ENCODE measurements at places on chromosomes 7 and 10. TPM values are rescaled to one million over a fixed set of nuclear protein-coding genes. Genes with fewer than 3 reads are reported as not detected.

GRCh38 chr10:68342909-68343516 is 10.3 kb upstream of the PBLD start:
- H3K36me3 ChIP-seq = peaks cover 98% of the 10 kb centered on the region
- no peak overlapping the region for H3K4me3 ChIP-seq
- no peak for DNase-seq
- peaks cover 7% of the 10 kb centered on the region for H3K4me1 ChIP-seq

HOXA10 gene
- total RNA-seq = 0.38 TPM

DNA sequence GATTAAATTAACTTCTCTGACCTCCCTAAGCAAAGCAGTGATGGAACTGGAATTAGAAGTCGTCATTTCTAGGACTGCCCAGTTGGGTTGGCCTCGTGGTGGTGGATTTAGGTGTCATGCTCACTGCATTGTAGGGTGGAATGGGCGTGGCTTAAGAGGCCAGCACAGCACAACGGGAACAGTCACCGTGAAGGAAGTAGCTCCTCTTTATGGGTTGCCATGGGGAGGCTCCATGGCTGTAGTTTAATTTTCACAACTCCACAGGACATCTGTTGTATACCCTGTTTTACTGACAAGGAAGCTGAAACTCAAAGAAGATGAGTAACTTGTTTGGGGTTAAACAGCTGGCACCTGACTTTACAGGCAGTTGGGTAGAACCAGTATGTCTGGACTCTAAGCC is 208.3 kb downstream of the CELF2 start:
- H3K36me3 ChIP-seq = peaks cover 26% of the 10 kb centered on the region
- H3K27ac ChIP-seq = no peak overlapping the region
- peaks cover 9% of the 10 kb centered on the region for H3K4me1 ChIP-seq
- DNase-seq = no peak

DNA sequence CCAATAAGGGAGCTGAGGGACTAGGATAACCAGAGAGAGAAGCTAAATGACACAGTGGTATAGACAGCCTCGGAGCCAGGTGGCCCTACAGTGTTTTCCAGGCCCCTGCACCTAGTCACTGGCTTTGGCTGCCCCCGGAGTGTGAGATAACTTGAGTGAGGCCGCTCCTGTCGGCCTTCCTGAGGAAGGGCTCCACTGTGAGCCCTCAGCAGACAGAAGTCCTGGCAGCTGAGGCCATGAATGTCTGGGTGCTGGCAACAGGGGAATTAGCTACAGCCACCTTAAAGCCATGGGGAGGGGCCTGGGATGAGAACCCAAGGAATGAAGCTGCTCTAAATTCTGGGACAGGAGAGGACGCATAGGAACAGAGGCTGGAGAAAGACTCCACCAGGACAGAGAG is 4.6 kb upstream of the GDF10 start:
- H3K27me3 ChIP-seq = peaks cover 10% of the 10 kb centered on the region
- no peak overlapping the region for H3K27ac ChIP-seq
- H3K36me3 ChIP-seq = no peaks in the 10 kb centered on the region
- no peak overlapping the region for H3K4me3 ChIP-seq

GRCh38 chr10:59561477-59562121 is 148.1 kb downstream of the SLC16A9 start:
- no peak for DNase-seq
- no peak overlapping the region for H3K4me3 ChIP-seq
- H3K27me3 ChIP-seq = no peaks in the 10 kb centered on the region
- H3K4me1 ChIP-seq = no peaks in the 10 kb centered on the region
- H3K27ac ChIP-seq = no peak overlapping the region
- no peaks in the 10 kb centered on the region for H3K36me3 ChIP-seq

DNA sequence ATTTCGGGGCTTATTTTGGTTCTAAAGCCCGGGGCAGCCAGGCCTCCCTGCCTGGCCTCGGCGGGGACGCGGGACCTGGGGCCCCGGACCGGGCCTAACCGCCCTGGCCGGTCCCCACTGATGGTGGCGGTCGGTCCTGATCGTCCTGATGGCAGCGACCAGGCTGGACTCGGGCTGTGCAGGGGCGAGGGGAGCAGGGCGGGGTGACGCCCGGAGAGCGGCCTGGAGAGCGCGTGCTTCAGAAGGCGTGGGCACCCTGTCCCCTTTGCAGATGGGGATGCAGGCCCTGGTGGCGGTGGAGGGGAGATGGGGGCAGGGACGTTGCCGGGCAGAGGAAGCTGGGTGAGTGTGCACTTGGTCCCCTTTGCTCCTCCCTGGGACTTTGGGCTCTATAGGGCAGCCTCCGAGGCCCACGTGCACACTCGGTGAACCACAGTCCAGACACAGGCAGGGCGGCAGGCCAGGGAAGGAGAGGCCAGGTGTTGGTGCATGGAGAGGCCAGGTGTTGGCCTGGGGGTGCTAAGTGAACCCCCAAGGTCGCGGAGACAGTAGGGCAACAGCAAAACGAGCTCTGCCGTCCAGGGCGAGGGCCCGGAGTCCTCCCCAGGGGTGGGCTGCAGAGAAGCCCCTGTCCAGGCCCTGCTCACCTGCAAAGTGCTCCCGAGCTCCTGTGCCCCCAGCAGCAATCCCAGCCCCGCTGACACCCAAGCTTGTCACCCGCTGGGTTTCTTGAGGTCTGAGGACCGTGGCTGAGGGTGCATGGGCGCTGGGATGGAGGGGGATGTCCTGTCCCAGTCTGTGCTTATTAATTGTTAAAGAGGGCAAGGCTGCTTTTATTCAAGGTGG is 42.4 kb upstream of the FAM20C start:
- peak overlapping the region; percentile 99 for H3K27ac ChIP-seq
- no peaks in the 10 kb centered on the region for H3K36me3 ChIP-seq
- H3K4me3 ChIP-seq = peak overlapping the region; percentile 77
- no peaks in the 10 kb centered on the region for H3K27me3 ChIP-seq

DNA sequence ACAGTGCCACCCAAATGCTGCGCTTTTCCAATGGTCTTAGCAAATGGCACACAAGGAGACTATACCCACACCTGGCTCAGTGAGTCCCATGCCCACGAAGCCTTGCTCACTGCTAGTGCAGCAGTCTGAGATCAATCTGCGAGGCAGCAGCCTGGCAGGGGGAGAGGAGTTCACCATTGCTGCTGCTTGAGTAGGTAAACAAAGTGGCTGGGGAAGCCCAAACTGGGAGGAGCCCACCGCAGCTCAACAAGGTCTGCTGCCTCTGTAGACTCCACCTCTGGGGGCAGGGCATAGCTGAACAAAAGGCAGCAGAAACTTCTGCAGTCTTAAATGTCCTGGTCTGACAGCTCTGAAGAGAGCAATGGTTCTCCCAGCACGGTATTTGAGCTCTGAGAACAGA is 891.2 kb downstream of the PCDH15 start:
- no peaks in the 10 kb centered on the region for H3K4me1 ChIP-seq
- no peaks in the 10 kb centered on the region for H3K27me3 ChIP-seq
- H3K27ac ChIP-seq = no peak overlapping the region
- H3K4me3 ChIP-seq = no peak overlapping the region
- no peaks in the 10 kb centered on the region for H3K36me3 ChIP-seq

GRCh38 chr7:101163279-101164070 is 1.9 kb downstream of the VGF start:
- H3K4me1 ChIP-seq = peaks cover 30% of the 10 kb centered on the region
- DNase-seq = no peak
- H3K27ac ChIP-seq = no peak overlapping the region
- peaks cover 11% of the 10 kb centered on the region for H3K36me3 ChIP-seq
- H3K27me3 ChIP-seq = peaks cover 56% of the 10 kb centered on the region

DNA sequence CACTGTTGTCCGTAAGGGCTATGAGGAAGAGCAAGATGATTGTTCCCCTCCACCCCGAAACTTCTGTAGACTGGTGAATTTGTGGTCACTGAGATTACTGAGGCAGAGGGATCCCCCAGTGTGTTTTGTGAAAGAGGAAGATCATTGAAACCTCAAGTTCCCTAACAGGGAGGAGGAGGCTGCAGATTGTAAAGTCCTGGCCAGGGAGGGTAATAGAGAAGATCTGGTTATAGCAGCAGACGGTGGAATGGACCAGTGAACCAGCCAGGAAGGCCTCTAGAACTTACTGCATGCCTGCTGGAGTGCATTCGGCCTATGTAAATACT is 31.1 kb downstream of the LMTK2 start:
- H3K27me3 ChIP-seq = no peaks in the 10 kb centered on the region
- no peak for DNase-seq
- H3K36me3 ChIP-seq = peaks cover 32% of the 10 kb centered on the region
- H3K27ac ChIP-seq = no peak overlapping the region
- no peak overlapping the region for H3K4me3 ChIP-seq

TMEM196 gene
- total RNA-seq = not detected

VKORC1L1 gene
- 45.2 TPM for total RNA-seq

ZNF365 gene
- total RNA-seq = 1.3 TPM

- no peak overlapping the region for H3K27ac ChIP-seq
- H3K4me1 ChIP-seq = no peaks in the 10 kb centered on the region
- H3K36me3 ChIP-seq = no peaks in the 10 kb centered on the region
- H3K4me3 ChIP-seq = no peak overlapping the region
Measured at GRCh38 chr10:67803588-67804394, 34.2 kb downstream of the DNAJC12 start.

DNAJC30 gene
- total RNA-seq = 10.2 TPM

DNA sequence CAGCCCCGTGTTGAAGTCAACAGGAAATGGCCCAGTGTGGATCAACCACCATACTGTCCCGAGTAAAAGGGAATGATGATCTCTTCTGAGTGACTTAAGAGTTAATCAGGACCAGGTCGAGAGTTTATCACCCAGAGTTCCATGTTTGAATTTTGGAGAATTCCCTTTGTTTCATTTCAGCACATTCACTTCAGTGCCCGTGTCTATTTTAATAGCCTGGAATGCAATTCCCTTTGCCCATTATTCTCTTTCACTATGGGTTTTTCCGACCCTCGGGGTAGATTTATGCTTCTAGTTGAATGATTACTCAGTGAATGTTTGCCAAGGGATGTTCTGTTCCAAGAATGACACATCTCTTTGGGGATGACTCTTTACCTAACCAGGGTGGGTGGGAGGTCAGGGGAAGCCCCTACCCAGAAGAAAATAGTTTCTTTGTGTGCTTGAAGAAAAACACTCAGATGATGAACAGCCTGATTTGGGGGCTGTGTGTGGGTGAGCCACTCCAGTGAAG is 594.9 kb downstream of the INHBA start:
- H3K27me3 ChIP-seq = no peaks in the 10 kb centered on the region
- H3K36me3 ChIP-seq = no peaks in the 10 kb centered on the region
- no peaks in the 10 kb centered on the region for H3K4me1 ChIP-seq
- no peak overlapping the region for H3K27ac ChIP-seq
- no peak for DNase-seq
- H3K4me3 ChIP-seq = no peak overlapping the region

GRCh38 chr7:77734659-77735421 is 38.6 kb downstream of the RSBN1L start:
- no peak for DNase-seq
- peaks cover 14% of the 10 kb centered on the region for H3K36me3 ChIP-seq
- H3K27me3 ChIP-seq = no peaks in the 10 kb centered on the region
- no peak overlapping the region for H3K27ac ChIP-seq
- no peak overlapping the region for H3K4me3 ChIP-seq

DNA sequence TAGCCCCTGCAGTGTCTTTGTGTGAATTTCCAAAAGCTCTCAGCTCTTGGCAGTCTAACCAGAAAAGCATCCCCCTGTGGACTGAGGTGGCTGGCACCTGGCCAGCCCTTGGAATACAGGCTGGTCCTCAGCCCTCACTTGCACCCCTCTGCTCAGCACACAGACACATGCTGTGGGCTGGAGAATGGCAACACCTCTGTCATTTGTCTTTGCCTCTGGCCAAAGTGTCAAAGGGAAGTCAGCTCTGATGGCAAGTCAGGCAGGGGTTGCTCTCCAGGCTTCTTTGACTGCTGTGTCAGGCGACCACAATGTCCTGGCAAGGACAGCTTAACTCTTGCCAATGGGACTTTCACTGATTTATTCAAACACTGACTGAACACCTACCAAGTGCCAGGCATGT is 724.8 kb downstream of the INHBA start:
- no peak overlapping the region for H3K4me3 ChIP-seq
- H3K4me1 ChIP-seq = no peaks in the 10 kb centered on the region
- no peaks in the 10 kb centered on the region for H3K36me3 ChIP-seq
- no peaks in the 10 kb centered on the region for H3K27me3 ChIP-seq

DNA sequence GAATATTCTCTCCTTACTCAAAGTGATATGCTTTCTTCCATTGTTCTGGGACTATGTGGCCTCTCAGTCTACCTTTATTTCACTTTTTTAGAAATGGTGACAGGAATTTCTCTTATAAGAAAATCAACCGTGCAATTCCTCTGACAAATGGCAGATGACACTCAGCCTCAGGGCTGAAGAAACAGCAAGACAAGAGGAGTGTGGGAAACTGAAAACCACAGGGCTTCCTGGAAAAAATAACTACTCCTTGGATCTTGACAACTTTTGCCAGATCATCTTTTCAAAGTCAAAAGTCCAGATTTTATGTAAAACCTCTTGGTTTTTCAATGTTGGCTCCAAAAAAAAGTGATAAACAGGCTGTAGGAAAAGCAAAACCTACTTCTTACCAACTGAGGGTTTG is 121.5 kb downstream of the TYW1B start:
- H3K4me1 ChIP-seq = no peaks in the 10 kb centered on the region
- no peak for DNase-seq
- no peak overlapping the region for H3K4me3 ChIP-seq
- H3K36me3 ChIP-seq = no peaks in the 10 kb centered on the region
- H3K27ac ChIP-seq = no peak overlapping the region

CACNB2 gene
- total RNA-seq = 4.2 TPM

GRCh38 chr10:20156511-20156910 is 340.3 kb downstream of the PLXDC2 start:
- no peak for DNase-seq
- no peaks in the 10 kb centered on the region for H3K36me3 ChIP-seq
- no peak overlapping the region for H3K4me3 ChIP-seq
- H3K27me3 ChIP-seq = no peaks in the 10 kb centered on the region
- no peak overlapping the region for H3K27ac ChIP-seq
- no peaks in the 10 kb centered on the region for H3K4me1 ChIP-seq

- no peaks in the 10 kb centered on the region for H3K27me3 ChIP-seq
- no peak overlapping the region for H3K27ac ChIP-seq
- H3K4me3 ChIP-seq = no peak overlapping the region
- peaks cover 11% of the 10 kb centered on the region for H3K36me3 ChIP-seq
Measured at GRCh38 chr10:50456719-50457118, 167.0 kb downstream of the SGMS1 start.

GRCh38 chr10:103543617-103544525 is 50.4 kb downstream of the NEURL1 start:
- H3K4me1 ChIP-seq = peaks cover 6% of the 10 kb centered on the region
- H3K27me3 ChIP-seq = no peaks in the 10 kb centered on the region
- no peak overlapping the region for H3K27ac ChIP-seq
- no peak overlapping the region for H3K4me3 ChIP-seq
- no peaks in the 10 kb centered on the region for H3K36me3 ChIP-seq
